ENCODE measurements at places on chromosomes 1 and 21.

DNA sequence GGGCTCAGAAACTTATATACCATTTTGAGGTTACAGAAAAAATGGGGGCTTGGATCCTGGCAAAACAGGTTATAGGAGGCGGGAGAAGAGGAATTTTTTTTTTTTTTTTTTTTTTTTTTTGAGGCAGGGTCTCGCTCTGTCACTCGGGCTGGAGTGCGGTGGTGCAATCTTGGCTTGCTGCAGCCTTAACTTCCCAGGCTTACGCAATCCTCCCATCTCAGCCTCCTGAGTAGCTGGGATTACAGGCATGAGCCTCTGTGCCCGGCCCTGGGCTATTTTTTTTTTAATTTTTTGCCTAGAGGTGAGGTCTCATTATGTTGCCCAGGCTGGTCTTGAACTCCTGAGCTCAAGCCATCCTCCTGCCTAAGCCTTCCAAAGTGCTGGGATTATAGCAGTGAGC lies 24.7 kb downstream of the MROH7 start:
- no peak for DNase-seq

GRCh38 chr1:246860401-246860800 lies 71.3 kb downstream of the AHCTF1 start:
- no peak for DNase-seq

GRCh38 chr1:117630423-117630998 lies 24.7 kb downstream of the TENT5C start:
- DNase-seq: no peak

GRCh38 chr1:110209715-110210603 lies at the start of gene KCNC4:
Gene KCNC4 (plus strand): TSS chr1:110210314. CDS start chr1:110211500, 1,186 bp downstream.
- no peak for DNase-seq

DNA sequence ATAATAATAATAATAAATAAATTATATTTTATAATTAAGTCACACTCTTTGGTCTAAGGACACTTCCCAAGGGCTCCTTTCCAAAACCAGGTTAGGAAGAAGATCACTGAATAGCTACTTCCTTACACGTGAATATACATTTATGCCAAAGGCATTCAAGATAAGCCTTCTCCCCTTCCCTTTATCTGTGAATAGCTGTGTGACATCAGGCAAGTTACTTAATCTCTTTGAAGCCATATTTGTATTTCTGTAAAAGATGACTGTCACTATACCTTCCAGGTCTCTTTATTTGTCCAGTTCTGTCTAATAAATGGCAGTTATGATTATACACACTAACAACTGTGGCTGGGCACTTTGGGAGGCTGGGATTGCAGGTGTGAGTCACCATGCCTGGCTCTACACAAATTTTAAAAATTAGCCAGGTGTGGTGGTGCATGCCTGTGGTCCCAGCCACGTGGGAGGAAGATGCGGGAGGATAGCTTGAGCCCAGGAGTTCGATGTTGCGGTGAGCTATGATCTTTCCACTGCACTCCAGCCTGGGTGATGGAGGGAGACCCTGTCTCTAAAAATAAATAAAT lies 5.5 kb upstream of the RNF11 start:
- no peak for DNase-seq

GRCh38 chr1:160659566-160659965 lies 12.7 kb upstream of the SLAMF1 start:
- DNase-seq: no peak

- peak; percentile 32 for DNase-seq
Observed at GRCh38 chr1:235720544-235720943, 71.0 kb upstream of the GNG4 start.

DNA sequence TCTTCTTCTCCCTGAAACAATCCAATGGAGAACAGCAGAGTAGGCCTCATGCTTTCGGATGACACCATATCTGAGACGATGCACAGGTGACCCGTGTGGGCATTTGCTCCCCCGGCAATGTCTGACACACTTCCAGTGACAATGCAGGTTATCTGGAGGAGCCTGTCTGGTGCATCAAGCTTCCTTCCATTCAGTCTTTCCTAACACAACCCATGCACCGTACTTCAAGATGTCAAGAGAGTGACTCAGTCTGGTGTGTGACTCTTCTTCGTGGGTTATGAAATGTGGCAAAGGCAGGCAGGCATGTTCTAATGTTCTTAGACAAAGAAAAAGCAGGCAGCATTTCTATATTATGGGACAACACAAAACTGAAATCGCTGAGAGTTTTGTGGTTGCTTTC lies 159.1 kb downstream of the EDEM3 start:
- peak; percentile 65 for DNase-seq
